Left colon (tissue), 2 donors: ENCODE measurements at places on chromosomes 7 and 10. TPM values are rescaled to one million over a fixed set of nuclear protein-coding genes. Genes with fewer than 3 reads are reported as not detected.

- DNase-seq: no peak
Measured at GRCh38 chr10:125521721-125522680, 161.0 kb downstream of the TEX36 start.

DNA sequence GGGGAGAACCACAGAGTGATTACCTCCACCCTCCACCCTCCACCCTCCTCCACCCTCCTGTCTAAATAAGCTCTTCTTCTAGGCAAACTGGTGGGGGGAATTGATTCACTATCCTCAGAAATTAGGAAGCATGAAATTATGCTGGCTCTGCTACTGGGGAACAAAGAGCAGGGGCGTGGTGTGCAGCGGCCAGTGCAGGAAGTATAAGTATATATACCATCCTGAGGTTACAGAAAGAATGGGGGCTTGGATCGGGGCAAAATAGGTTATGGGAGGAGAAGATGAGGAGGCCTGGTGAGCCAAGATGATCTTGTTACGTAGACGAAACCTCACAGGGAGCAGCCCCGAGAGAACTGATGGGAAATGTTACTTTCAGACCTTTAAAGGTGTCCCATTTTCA is 49.1 kb downstream of the SYPL1 start:
- peak; percentile 43 for DNase-seq

Gene OR2A42
- not detected for total RNA-seq

Gene AEBP1
- total RNA-seq: 20.1 TPM

Gene OAT
- 70.0 TPM for total RNA-seq

Gene UTF1
- total RNA-seq: not detected
